ENCODE measurements at places on chromosomes 3 and 15.
A peak's percentile ranks its signal among the peaks of the same experiment; 100 is the strongest.

DNA sequence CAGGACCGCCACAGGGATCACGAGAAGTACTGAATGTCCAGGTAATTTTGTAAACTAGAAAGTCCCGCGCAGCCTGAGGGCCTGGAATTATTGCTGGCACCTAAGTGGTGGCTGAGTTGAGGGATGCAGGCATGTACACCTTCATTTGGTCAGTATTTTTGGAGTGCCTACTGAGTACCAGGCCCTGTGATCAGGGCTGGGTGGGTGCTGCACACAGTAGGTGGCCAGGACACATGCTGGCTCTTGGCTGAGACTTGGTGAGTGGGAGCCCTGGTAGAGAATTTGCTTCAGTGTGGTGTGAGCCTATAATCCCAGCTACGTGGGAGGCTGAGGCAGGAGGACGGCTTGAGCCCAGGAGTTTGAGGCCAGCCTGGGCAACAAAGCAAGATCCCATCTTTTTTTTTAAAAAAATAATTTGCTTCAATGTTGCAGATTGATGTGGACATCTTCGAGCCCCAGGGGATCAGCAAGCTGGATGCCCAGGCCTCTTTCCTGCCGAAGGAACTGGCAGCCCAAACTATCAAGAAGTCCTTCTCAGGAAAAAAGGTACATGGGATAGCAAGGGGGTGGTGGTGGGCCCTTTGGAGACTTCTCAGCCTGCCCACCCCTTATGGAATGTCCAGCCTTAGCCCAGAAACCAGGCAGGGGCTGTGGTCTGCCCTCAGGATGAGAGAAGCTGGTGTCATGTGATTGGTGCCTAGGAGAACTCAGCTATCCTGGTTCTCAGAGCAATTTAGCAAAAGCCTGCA, 2.6 kb downstream of the ITIH1 start:
- no peak for DNase-seq

- no peak for DNase-seq
These were observed 220.0 kb upstream of the KBTBD8 start for GRCh38 chr3:66778107-66778506.

- DNase-seq, result no peak
These were observed 45.6 kb downstream of the TLE3 start for GRCh38 chr15:70051948-70052633.

DNA sequence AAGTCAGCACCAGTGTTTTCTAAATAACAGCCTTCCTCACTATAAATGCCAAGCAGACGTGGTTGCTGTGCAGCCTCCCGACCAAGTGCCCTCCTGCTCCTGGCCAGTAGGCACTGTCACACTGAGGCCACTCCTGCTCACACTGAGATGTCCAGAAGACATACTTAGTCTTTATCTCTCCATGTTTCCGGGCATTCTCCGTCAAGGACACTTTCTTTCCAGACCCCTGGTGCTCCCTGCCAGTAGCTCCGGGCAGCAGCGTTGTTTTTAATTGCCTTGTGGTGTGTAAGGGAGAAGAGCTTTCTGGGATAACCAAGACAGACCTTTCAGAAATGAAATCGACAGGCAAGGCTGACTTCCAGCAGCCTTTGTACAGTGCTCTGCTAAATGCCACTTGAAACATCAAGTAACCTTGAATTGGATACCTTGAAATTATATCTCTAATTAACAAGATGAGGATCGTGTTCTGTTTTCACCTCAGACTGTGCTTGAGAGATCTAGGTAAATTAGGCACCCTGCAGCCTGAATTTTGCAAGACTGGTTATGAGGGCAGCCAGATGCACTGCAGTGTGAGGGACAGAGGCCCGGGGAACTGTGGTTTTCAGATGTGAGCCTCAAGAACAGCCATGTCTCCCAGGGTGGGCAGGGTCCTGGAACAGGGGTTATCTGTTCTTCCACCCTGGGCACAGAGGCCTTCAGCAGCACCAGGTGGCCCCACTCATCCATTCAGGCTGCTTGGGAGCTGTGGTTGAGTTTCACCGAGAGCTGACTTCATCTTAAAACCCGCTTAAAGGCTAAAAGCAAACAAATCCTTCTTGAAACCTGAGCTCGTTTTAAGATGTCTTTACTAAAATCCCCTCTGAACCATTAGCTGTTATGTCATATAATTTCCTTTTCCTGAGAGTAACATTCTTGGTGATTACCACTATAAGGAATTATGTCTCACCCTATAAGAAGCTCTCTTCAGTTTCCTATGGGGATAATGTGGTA, 105.5 kb upstream of the IL12A start:
- DNase-seq, result peak; percentile 56

- no peak for DNase-seq
These were observed 4.1 kb downstream of the GAP43 start for GRCh38 chr3:115627180-115628074.

- no peak for DNase-seq
These were observed 5.9 kb downstream of the STOML1 start for GRCh38 chr15:73986055-73986775.

- DNase-seq, result no peak
These were observed 213.1 kb downstream of the RPLP1 start for GRCh38 chr15:69665641-69666111.

GRCh38 chr3:188174317-188175044, 20.5 kb downstream of the LPP start:
- DNase-seq, result no peak

GRCh38 chr15:39445931-39446330, 134.9 kb upstream of the THBS1 start:
- DNase-seq, result no peak

DNA sequence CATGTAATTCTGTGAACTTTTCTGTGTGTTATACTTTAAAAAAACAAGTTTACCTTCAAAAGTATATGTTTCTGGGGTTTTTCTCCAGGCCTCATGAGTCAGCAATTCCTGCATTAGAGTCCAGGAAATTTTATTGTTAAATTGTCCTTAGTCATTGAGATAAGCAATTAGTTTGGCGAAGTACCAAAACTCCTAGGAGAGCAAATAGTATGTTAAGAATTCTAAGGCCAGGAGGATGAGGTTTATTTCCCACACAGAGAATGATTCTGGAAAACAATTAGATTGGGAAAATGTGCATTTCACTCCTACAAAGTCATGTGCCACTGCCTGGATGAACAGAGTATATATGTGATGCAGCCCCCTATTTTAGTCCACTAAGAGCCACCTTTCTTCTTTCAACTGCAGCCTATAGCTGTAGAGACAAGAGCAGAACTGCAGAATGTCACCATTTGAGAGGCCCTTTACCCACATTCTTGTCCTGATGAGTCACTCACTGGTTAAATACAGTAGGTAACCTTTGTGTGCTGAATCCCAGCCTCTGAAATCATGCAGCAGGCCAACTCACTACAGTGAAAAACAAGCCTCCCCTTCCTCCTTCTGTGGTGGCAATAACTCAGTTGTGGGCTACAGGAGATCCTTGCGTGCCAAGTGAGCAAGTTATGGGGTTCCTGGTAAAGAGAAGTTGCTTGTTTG, 452.8 kb upstream of the THBS1 start:
- DNase-seq, result peak; percentile 98

DNA sequence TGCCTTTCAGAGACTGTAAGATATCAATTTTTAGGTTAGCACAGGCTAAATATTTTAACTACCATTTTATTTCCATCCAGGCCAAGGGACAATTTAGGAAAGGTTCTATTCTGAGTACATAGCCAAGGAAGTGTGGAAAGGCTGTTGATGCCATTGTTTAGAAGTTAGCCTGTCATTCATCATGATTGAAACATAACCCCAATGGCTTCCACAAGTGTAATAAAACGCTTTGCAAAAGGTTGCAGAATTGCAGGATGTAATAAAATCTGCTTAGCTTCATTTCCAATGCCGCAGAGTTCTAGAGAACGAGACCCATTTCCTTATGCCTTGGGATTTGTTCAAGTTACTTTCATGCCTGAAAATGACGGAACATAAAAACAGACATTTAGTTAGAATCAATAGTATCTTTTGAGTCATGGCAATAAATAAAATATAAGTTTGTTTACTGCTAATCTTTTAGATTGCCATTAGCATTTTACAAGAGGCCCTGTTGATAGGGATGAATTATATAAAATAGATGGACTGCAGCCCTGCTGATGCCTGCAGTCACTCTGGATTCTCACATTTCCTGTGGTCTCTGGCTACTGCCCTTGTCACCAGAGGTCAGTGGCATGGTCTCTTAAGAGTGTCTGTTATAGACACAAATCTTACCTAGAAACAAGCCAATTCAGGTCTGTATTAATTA, 678.2 kb upstream of the CFAP20DC start:
- no peak for DNase-seq

DNA sequence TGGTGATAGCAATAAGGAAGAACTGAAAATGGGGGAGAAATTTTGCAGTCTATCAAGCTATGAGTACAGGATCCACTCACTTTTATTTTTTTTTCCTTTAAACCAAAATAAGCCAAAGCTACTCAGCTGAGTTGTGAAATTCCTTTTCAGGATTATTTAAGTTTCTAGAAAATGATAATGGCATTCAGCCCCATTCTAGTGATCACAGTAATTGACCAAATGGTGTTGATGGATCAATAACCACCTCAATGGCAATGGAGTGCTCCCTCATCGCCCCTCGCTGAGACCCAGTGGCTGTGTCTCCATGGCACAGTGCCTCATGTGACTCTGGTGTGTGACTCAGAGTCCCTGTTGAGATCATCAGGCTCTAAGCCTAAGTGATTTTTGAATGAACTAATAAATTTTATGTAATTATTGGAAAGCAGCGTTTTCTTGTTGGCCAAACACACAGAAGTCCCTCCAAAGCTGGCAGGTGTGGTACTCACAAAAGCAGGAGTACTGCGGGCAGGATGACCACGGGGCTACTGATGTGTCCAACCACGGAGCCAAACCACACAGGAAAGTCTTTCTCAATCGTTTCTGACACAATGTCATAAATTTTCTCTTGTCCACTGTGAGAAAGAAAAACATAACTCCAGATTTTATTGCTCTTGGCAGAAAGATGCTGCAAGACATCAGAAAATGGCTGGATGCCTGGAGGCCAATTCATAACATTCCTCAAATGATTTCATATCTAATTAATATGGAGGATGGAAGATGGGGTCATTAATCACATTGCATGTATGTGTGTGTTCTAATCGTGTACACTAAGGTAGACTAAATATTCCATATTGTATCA, 14.4 kb upstream of the STARD5 start:
- peak; percentile 93 for DNase-seq

GRCh38 chr15:48416301-48416700, 85.1 kb downstream of the DUT start:
- no peak for DNase-seq

DNA sequence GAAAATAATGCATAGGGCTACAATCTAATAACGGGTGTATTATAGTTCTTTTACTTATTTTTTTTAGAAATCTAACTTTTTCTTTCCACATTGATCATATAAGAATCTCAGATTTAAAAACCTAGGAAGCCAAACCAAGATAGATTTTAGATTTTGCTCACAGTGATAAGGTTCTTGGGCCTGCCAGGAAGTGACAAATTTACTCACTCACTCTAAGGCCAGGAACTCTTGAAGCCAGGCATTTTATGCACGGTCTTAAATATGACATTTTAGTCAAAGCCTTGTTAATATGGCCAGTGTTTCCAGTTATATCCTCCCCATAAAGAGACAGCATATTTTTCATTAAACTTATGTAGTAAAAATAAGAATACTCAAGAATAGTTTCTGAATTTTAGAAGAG, 271.4 kb downstream of the SQOR start:
- DNase-seq, result no peak

- DNase-seq, result no peak
These were observed 1.7 kb downstream of the CMTM8 start for GRCh38 chr3:32240159-32240545.

- no peak for DNase-seq
These were observed 37.0 kb downstream of the UMPS start for GRCh38 chr3:124767264-124767663.

- DNase-seq, result no peak
These were observed 41.6 kb downstream of the WDR76 start for GRCh38 chr15:43868406-43868805.

- DNase-seq, result peak; percentile 86
These were observed 41.6 kb downstream of the MRAS start for GRCh38 chr3:138389841-138390581.

- no peak for DNase-seq
These were observed 48.7 kb downstream of the ETV5 start for GRCh38 chr3:186060222-186060621.

- no peak for DNase-seq
These were observed 11.4 kb upstream of the PRR20G start for GRCh38 chr3:127299276-127299675.

DNA sequence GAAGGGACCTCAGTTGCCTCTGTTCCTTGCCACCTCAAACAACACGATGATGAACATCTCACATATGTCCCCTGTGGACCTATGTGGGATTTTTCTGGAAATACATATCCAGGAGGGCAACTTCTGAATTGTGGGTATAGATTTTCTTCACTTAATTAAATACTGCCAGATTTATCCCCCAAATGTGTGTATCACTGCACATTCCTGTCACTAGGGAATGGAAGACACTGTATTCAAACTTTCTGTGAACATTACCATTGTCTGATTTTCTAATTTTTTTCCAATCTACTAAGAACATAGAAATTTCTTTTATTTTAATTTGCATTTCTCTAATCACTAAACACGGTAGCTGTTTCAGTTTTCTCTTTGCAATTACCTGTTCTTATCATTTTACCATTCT, 102.0 kb upstream of the MRPS22 start:
- DNase-seq, result no peak

DNA sequence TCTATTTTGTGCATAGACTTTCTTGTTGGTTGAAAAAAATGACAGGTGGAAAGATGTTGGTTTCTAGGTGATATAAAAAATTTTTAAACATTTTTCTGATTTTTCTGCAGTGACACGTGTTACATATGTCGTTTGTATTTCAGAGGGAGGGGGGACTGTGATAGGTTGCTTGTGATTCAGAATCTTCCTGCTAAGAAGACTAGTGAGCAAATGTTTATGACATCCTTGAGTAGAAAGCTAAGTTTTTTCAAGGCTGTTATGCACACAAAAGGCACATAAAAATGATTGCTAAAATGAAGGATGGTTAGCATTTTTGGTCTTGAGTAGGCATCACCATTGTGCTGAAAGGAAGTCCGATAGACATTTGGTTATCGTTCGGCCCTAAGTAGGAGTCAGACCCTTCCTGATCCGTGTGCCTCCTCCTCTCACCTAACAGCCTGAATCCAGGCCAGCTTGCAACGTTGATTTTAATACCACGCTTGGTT, 1.5 kb downstream of the ZNF639 start:
- DNase-seq, result no peak

DNA sequence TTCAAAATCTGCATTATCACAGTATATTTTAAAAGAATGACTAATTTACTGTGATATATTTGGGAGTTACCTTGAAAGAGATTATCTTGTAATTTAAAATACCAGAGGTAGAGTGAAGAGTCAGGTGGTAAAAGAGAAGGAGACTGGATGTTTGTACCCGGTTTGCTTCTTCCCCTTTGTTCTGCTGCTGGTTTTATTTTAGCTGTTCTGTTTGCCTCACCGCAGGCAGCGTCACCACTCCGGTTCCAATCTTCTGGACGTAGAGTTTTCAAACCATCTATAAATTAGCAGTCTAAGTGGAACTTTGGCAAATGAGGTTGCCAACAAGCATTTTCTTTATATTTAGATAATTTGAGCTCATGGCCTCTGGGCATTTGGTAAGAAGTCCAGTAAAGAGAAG, 38.2 kb downstream of the PPARG start:
- DNase-seq, result no peak

Measured in fibroblast of skin of left biceps (primary cell).